ENCODE measurements at places on chromosomes 1 and 21.
A peak's percentile ranks its signal among the peaks of the same experiment; 100 is the strongest.

DNA sequence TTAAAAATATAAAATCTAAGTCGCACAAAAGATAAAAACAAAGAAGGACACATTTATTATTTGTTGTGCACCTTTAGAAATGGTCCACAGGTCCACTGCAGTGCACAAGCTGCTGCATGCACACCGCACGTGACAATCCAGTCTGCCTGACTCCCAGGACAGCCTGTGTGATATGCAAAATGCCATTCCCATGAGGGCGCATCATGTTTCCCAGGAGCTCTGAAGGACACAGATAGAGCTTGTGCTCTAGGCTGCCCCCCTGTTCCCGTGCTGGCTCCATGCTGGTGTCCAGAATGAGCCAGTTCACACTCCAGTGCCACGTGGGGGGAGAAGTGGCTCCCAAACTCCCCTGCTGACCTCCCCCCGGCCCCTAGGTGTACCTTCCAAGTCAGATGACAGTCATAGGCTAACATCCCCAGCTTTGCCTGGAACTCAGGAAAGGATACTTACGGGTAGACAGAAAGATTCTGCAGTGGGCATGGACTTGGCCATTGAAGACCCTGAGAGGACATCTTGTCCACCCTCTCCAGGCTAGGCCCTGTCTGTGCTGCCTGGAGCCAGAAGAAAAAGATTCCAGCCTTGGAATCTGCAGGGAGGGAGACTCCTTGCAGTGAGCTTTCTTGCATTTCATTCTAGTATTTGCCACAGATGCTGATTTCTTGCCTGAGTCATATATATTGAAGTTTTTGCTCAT lies 26.3 kb downstream of the RAB7B start:
- DNase-seq = no peak

GRCh38 chr1:246122071-246122470 lies 385.0 kb downstream of the SMYD3 start:
- DNase-seq = no peak

DNA sequence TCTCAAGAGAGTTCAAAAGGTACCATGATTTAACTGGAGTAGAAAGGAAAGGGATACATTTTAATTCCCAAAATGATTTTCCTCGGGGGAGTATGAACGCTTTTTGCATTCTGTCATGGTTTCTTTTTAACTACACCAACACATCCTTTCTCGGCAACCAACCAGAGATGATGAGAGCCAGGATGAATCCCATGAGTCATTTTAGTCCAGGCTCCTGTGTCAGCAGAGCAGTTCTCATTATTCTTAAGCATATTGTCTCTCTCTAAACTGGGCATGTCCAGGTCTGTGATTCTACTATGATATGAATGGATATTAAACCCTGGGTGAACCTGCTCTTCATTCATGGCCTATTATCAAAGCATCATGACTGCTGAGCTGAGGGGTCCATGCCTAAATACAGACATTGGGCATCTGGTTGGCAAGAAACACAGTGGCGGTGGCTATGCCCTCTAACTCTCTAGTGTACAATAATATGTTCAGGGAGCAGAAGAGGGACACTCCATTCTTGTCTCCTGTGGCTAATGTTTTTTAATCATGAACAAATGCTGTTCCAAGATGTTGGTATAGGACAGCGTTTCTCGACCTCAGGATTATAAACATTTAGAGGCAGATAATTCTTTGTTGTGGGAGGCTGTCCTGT lies 124.3 kb upstream of the ESRRG start:
- no peak for DNase-seq

DNA sequence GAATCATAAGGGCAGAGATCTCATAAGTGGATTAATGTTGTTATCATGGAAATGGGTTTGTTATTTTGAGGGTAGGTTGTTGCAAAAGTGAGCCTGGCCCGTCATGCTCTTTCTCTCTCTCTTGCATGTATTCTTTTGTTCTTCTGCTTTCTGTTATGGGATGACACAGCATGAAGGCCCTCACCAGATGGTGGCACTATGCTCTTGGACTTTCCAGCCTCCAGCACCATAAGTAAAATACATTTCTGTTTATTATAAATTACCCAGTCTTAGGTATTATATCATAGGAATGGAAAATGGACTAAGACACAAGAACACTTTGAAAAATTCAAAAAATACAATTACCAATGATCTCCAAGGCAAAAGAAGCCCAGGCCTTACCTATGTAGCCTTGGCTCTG lies 676.1 kb downstream of the PTPRU start:
- DNase-seq = peak; percentile 9

GRCh38 chr1:206776229-206776628 lies 3.9 kb upstream of the IL10 start:
- DNase-seq = no peak

- no peak for DNase-seq
Measured at GRCh38 chr21:14767192-14767852, 221.2 kb upstream of the SAMSN1 start.

DNA sequence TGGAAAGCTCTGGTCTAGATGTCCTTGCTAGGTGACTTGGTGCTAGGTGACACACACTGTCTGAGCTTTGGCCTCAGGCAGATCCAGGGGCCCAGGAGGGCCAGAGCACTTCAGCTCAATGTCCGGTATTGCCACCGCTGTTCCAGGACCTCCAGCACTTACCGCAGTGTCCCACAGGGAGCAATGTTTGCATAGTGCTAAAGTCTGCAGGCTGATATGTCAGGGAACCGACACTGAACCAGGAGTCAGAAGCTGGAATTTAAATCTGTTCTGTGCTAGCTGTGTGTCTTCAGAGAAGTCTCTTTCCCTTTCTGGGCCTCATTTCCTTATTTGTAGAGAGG lies 19.3 kb downstream of the DHCR24 start:
- no peak for DNase-seq

Data from stromal cell of bone marrow (primary cell).